ENCODE measurements at places on chromosomes 4 and X.

DNA sequence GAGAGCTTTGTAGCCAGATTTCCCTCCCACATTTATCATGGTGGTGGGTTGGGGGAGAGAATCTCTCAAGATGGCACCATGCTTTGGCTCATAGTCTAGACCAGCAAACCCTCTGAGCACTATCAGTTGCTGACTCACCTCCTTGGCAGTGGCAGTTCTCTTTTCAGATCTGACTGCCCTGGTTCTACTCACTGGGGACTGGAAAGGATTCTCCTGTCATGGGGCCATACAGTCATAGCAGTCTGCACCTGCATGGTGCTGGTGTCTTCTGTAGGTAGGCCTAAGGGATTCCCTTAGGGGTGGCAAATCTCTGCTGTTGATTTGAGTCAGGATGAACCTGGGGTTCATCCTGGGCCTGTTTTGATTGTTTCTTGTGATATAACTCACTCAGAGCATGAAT lies 2.6 kb downstream of the TEX13B start:
- no peak for DNase-seq
- H3K36me3 ChIP-seq = no peaks in the 10 kb centered on the region
- H3K4me1 ChIP-seq = no peaks in the 10 kb centered on the region

- H3K27ac ChIP-seq = peak overlapping the region; percentile 29
- peaks cover 21% of the 10 kb centered on the region for H3K27me3 ChIP-seq
- H3K4me3 ChIP-seq = no peak overlapping the region
- DNase-seq = no peak
These were observed 57.7 kb upstream of the ATXN3L start for GRCh38 chrX:13377550-13377934.

- H3K36me3 ChIP-seq = no peaks in the 10 kb centered on the region
- H3K4me1 ChIP-seq = peaks cover 4% of the 10 kb centered on the region
- H3K4me3 ChIP-seq = peak overlapping the region; percentile 39
- H3K27ac ChIP-seq = peak overlapping the region; percentile 88
These were observed 758 bp downstream of the IQSEC2 start for GRCh38 chrX:53280331-53281320.

DNA sequence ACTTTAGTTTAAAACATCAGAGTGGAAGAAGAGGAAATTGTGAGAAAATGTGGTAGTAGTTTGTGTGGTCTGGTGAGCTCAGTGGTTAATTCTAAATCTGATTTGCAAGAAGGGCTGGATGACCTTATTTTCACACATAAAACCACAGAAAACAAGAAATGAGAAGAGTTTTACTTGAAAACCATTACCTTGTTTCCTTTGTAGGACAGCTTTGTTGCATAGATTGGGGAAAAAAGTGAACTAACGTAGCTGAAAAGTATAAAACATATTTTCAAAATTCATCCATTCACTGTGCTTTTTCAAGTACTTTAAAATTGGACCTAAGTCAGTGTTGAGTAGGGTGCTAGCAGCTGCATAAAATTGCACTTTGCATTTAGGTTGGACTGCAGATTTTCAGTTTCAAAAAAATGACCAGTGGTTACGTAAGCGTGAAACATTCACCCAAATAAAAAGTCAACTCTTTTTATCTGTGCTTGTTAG lies 211.3 kb downstream of the ARHGAP10 start:
- H3K27me3 ChIP-seq = no peaks in the 10 kb centered on the region
- no peaks in the 10 kb centered on the region for H3K4me1 ChIP-seq
- H3K4me3 ChIP-seq = no peak overlapping the region
- no peaks in the 10 kb centered on the region for H3K36me3 ChIP-seq
- no peak for DNase-seq

- no peak overlapping the region for H3K4me3 ChIP-seq
- H3K27ac ChIP-seq = no peak overlapping the region
- no peaks in the 10 kb centered on the region for H3K27me3 ChIP-seq
- H3K4me1 ChIP-seq = no peaks in the 10 kb centered on the region
- no peaks in the 10 kb centered on the region for H3K36me3 ChIP-seq
These were observed 147.7 kb downstream of the CPEB2 start for GRCh38 chr4:15149839-15150592.

DNA sequence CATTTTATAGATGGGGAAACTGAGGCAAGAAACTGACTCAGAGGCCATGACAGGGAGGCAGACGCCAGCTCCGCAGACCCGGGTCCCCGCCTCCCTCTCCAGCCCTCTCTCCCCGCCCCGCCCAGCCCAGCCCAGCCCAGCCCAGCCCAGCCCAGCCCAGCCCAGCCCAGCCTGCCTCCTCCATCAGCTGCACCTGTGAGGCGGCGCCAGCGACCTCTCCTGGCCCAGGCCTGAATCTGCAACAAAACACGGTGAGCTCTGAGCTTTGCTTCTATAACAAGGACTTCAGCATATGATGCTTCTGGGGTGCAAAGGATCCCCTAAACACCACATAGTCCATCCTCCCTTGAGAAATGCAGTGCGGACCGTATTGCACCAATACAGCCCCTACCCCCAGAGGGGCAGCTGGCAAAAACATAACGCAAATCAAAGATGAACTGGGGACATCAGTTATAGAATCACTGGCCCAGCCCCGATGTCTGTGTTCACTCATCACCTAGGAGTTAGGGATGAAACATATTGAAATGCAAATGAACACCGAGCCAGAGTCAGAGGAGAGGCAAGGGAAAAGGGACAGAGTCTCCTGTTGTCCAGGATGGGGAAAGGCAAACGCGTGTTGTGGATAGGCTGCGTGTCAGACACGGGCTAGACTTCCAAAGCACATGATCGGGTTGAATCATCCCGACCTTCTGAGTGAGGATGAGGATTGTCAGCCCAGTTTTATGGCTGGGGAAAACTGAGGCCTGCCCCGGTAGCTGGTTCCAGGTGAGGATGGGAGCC lies 216.1 kb upstream of the PSAPL1 start:
- no peak for DNase-seq
- peak overlapping the region; percentile 90 for H3K27ac ChIP-seq
- H3K4me3 ChIP-seq = no peak overlapping the region
- no peaks in the 10 kb centered on the region for H3K27me3 ChIP-seq
- no peaks in the 10 kb centered on the region for H3K36me3 ChIP-seq

GRCh38 chr4:37717576-37717975 lies 31.4 kb upstream of the RELL1 start:
- H3K4me1 ChIP-seq = no peaks in the 10 kb centered on the region
- no peak for DNase-seq
- H3K27me3 ChIP-seq = no peaks in the 10 kb centered on the region
- H3K36me3 ChIP-seq = no peaks in the 10 kb centered on the region

DNA sequence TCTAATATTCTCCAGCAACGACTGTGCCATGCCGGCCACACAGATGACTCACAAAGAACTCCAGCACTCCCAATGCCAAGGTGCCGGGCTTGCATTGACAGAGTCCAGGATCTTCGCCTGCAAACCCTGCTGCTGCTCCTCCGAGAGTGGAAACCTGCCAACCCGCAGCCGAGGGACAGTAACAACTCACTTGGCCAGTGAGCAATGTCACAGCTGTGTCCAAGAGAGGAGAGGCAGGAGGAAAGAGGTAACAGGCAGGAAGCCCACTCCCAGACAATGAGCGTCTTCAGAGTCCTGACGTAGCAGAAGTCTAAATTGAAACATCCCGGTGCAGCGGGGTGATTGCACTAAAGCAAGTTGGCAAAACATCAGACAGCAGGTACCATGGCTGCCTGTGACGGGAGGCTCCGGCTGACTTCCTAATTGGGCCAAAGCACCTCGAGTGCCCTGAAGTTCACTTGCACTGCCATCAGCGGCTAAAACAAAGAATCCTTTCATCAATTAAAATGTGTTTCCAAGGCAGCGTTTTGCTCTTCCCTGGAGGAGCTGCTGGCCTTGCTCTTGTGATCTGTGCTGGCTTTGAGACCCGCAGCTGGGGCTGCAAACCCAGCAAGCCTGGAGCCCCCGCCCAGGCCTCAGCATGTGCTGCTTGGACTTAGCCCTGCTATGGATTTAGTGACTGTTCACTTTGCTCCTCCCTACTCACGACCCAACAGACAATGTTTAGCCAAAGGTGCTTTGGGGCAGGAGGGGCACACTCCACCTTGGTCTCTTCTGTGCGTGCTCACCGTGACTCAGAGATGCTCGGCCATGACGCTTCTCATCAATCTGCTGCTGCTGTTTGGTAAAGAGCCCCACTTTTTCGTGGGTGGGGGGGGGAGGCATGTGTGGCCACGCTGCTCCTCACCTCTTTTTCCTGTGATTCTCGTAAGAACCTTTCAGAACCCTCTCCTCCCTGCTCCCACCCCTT lies 36.5 kb downstream of the DCTD start:
- H3K4me1 ChIP-seq = no peaks in the 10 kb centered on the region
- peak overlapping the region; percentile 59 for H3K27ac ChIP-seq
- peak; percentile 71 for DNase-seq
- H3K4me3 ChIP-seq = peak overlapping the region; percentile 37
- no peaks in the 10 kb centered on the region for H3K36me3 ChIP-seq

DNA sequence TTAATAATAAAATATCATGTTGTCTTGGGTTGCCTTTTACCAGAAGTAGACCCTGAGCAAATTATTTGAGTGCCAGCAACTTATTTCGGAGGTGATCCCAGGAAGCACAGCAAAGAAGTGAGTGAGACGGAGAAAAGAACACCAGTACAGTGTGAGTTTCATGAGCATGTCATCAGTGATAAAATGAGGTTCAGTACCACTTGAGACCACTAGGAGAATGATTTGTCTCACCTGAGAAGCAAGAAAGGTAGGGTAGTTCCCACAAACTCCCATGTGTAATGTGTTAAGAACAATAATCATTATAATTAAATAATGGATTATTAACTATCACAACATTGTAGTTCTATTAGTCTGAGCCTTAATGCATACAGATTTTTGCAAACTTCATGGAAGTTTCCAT lies 112.8 kb upstream of the DMD start:
- no peaks in the 10 kb centered on the region for H3K36me3 ChIP-seq
- H3K4me3 ChIP-seq = no peak overlapping the region

DNA sequence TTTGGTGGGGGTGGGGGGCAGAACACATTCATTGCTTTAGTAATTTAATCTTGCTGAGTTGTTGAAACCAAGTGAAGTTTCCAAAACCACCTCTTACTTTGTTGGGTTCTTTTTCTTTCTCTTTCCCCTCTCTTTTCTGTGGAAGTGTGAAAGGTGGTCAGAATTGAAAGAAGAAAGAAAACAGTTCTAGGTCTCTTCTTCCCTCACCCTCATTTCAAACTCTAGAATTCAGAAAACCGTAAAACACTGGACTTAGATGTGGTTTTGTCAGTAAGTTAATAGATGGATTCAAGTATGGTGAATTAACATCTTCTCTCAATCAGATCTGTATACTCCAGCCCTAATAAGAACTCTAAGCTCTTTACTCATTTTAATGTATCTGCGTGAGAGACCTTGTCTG lies 23.7 kb downstream of the PLP1 start:
- no peaks in the 10 kb centered on the region for H3K4me1 ChIP-seq
- no peak overlapping the region for H3K4me3 ChIP-seq
- DNase-seq = no peak
- H3K27me3 ChIP-seq = peaks cover 26% of the 10 kb centered on the region
- no peaks in the 10 kb centered on the region for H3K36me3 ChIP-seq

- H3K4me1 ChIP-seq = no peaks in the 10 kb centered on the region
- H3K27me3 ChIP-seq = no peaks in the 10 kb centered on the region
- H3K4me3 ChIP-seq = no peak overlapping the region
- no peaks in the 10 kb centered on the region for H3K36me3 ChIP-seq
These were observed 275.5 kb downstream of the CFAP299 start for GRCh38 chr4:80610845-80611677.

DNA sequence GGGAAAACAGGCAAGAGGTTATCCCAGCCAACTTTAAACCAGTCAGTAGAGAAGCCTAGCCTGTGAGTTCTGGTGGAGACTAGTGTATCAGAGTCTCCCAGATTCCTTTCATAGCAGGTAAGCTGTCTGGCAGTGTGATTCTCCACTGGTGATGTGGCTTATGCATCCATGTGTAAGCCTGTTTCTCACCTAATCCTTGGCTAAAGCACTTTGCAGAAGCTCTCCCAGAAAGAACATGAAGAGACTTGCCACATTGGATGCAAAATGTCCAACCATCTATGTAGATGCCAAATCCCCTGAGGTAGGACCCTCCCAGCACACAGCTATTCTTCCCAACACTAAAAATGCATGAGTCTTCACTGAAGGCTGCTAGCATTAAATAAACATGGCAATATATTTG lies 111.7 kb downstream of the CHRNA9 start:
- peak overlapping the region; percentile 71 for H3K27ac ChIP-seq
- peak; percentile 58 for DNase-seq
- no peaks in the 10 kb centered on the region for H3K4me1 ChIP-seq
- no peaks in the 10 kb centered on the region for H3K36me3 ChIP-seq
- no peaks in the 10 kb centered on the region for H3K27me3 ChIP-seq

- no peaks in the 10 kb centered on the region for H3K27me3 ChIP-seq
- H3K4me1 ChIP-seq = no peaks in the 10 kb centered on the region
- no peak overlapping the region for H3K27ac ChIP-seq
- H3K36me3 ChIP-seq = no peaks in the 10 kb centered on the region
- no peak overlapping the region for H3K4me3 ChIP-seq
These were observed 2.6 kb downstream of the SLC25A31 start for GRCh38 chr4:127732623-127733328.

DNA sequence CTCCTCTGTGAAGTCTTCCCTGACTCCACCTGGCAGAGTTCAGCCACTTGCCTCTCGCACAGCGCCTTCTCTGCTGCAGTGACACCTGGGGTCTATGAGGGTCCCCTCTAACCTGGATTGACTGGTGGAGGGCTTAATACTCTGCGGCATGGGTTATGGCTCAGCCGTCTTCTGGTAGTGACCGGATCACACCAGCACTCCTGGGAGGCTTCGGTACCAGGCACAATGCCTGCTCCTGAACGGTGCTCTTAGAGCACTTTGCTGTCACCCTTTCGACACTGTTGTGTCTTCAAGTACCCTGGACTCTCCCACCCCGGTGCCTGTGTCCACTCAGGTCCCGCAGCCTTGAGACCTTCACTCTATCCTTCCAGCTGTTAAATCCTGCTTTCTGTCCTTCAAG lies 50.0 kb downstream of the C4orf50 start:
- H3K27ac ChIP-seq = no peak overlapping the region
- H3K4me3 ChIP-seq = no peak overlapping the region
- no peak for DNase-seq
- no peaks in the 10 kb centered on the region for H3K4me1 ChIP-seq
- H3K36me3 ChIP-seq = no peaks in the 10 kb centered on the region

- H3K27ac ChIP-seq = no peak overlapping the region
- no peaks in the 10 kb centered on the region for H3K36me3 ChIP-seq
- no peaks in the 10 kb centered on the region for H3K4me1 ChIP-seq
- no peak overlapping the region for H3K4me3 ChIP-seq
- H3K27me3 ChIP-seq = peaks cover 11% of the 10 kb centered on the region
These were observed 173.8 kb upstream of the MID1 start for GRCh38 chrX:10794203-10794630.

DNA sequence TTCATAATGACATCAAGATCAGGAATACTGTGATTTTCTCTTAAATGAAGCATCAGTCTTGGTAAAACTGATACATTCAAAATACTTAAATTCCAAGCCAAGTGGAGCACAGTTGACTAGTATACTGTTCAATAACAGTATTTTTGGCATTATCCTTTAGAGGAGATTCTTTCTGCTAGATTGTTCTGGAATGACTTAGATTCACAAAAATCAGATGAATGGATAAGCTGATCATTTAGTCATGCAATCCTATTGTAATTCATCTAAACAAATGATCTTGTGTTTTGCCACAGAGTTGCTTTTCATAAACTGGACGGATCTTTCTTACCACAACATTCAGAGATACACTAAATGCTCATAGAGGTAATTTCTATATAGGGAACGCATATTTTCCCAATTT lies 232.0 kb downstream of the CXXC4 start:
- no peak overlapping the region for H3K4me3 ChIP-seq
- no peaks in the 10 kb centered on the region for H3K27me3 ChIP-seq
- DNase-seq = no peak
- no peaks in the 10 kb centered on the region for H3K4me1 ChIP-seq
